ENCODE measurements at places on chromosomes 6 and 20.

DNA sequence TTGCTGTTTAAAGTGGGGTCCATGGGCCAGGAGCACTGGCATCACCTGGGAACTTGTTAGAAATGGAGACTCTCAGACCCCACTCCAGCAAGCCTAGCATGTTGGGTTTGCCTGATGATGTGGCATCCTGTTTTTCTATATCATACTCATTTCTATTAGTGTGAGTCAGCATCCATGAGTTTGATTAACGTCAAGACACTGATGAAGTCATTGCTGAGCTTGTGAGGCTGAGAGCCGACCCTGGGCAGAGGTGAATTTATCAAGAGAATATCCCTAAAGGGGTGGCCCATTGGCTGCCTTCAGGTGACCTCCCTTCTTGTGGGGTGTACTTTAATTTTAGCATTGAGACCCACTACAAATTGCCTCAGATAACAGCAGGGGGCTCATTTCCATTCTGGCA, 43.4 kb upstream of the RNF144B start:
- DNase-seq: peak; percentile 32

- no peak for DNase-seq
Measured at GRCh38 chr6:105135907-105136430, 43.8 kb downstream of the POPDC3 start.

DNA sequence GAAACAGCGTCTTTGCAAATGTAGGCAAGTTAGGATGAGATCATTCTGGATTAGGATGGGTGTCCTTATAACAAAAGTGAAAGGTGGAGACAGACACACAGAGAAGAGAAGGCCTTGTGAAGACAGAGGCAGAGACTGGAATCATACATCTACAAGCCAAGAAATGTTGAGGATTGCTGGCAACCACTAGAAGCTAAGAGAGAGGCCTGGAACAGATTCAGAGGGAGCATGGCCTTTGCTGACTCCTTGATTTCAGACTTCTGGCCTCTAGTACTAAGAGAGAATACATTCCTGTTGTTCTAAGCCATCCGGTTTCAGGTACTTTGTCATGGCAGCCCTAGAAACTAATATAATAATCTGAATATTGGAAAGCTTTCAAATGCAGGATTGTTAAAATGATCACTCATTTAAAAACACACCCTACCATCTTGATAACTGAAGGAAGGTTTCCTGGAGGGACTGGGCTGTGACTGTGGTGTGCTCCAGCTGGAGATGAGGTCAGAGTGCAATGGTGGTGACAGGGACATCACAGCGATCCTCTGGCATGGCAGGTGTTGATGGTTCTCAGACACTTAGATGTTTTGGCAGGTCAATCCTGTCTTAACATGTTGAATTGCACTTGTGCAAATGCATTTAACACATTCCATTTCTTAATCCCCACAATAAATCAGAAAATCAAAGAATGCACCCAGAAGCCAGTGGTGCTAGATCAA, 25.1 kb downstream of the CD83 start:
- no peak for DNase-seq

DNA sequence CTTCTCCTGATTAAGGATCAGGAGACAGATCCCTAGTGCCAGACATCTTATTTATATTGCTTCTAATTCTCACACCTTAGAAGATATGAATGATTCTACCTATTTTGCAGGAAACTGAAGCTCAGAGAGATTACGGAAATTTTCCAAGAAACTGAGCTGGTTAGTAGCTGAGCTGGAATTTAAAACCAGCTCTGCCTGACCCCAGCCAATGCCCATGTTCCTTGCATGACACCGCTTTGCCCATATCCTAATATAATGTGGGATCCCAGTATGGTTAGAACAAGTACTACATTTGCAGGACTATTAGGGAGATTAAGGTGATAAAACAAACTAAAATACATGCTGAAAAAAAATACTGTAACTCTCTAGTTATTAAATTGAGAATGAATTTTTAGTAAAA, 1.9 kb downstream of the TMEM30A start:
- no peak for DNase-seq

- DNase-seq: no peak
Measured at GRCh38 chr20:2914160-2914559, 40.9 kb downstream of the PTPRA start.

GRCh38 chr6:152571943-152572337, 65.2 kb downstream of the SYNE1 start:
- no peak for DNase-seq

- DNase-seq: no peak
Measured at GRCh38 chr6:14241255-14242070, 123.9 kb downstream of the CD83 start.

DNA sequence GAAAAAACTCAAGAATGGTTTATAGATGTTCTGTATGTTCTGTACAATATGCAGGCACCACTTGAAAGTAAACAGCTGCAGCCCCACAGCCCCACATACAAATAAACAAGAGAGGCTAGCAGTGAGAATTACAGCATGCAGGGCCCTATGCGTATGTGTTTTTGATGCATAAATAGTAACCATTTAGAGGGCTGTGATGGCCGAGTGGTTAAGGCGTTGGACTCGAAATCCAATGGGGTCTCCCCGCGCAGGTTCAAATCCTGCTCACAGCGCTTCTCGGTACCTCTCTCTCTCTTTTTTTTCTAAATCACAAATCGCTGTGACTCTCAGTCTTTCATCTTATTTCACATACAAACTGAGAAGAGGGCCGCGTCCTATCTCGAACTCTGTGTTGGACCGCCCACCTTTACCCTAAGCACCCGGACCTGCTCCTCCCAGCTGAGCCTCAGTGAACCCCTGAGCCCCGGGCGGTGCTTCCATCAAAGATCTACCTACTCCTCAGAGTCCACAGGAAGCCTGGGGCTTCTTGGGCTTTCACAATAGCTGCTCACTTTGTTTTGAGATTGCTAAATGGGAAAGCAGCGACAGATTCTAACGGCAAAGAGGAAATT, 37.7 kb upstream of the PRSS16 start:
- DNase-seq: no peak

DNA sequence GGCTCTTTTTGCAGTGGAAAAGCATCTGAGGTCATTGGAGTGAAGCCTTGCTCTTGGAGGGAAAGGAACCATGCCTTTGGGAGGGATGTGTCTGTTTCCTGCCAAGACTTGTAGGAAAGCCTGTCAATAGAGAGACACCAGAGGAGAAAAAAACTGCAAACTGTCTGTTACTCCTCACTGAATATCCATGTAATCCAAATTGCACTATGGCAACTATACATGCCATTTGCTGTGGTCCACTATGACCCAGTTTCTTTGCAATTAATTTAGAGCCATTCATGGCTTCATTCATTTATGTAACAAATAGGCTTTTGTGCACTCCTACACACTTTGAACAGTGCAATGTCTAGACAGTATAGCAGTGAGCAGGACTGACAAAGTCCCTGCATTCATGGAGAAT, 296.5 kb downstream of the SLC35F1 start:
- no peak for DNase-seq

GRCh38 chr20:38673261-38673660, 51.0 kb upstream of the SLC32A1 start:
- no peak for DNase-seq

DNA sequence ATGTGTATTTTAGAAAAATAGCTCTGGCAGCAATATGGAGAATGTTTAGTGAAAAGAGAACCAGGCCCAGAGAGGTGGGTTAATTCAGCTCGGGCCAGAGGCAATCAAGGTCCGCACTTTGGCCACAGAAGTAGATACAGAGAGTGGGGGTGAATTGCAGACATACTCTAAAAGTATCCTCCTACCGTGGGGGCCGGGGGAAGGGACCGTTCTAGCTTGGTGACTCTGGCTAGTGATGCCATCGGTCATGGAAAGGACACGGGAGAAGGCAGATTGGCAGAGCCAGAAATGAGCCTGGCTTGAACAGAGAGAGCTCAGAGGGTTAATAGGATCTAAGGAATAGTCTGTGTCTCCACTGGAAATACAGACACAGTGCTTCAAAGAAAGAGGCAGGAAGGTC, 173.1 kb downstream of the MTHFD1L start:
- DNase-seq: no peak

DNA sequence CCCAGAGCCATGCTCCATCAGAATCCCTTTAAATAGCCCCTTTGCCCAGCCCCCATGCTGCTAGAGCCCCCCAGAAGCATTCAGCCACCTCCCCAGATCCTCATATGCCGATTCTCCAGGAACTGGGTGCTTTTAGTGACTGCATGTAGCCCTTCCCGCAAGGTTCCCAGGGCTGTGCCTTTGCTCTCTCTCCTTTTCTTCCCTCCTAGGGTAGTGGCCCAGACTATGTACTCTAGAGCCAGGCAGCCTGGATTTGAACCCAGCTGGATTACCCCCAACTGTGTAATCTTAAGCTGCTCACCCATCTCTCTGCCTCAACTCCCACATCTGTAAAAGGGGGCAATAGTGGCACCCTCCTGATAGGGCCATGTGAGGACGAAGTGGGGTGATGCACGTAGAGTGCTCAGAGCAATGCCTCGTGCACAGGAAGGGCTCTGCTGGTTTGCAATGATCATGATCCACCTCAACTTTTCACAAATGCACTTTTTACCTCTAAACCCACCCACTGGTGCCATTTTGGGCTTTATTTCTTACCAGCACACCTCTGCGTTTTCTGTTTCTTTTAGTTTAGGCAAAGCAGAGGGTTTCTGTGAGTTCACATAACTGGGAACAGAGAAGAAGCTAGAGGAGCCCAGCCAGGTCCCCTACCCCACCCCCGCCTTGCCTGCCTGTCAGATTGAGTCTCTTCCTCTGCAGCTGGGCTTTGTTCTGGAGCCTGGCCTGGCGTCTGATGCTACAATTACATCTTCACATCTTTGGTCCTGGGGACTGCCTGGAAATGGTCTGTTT, 396.5 kb downstream of the RNGTT start:
- DNase-seq: no peak

DNA sequence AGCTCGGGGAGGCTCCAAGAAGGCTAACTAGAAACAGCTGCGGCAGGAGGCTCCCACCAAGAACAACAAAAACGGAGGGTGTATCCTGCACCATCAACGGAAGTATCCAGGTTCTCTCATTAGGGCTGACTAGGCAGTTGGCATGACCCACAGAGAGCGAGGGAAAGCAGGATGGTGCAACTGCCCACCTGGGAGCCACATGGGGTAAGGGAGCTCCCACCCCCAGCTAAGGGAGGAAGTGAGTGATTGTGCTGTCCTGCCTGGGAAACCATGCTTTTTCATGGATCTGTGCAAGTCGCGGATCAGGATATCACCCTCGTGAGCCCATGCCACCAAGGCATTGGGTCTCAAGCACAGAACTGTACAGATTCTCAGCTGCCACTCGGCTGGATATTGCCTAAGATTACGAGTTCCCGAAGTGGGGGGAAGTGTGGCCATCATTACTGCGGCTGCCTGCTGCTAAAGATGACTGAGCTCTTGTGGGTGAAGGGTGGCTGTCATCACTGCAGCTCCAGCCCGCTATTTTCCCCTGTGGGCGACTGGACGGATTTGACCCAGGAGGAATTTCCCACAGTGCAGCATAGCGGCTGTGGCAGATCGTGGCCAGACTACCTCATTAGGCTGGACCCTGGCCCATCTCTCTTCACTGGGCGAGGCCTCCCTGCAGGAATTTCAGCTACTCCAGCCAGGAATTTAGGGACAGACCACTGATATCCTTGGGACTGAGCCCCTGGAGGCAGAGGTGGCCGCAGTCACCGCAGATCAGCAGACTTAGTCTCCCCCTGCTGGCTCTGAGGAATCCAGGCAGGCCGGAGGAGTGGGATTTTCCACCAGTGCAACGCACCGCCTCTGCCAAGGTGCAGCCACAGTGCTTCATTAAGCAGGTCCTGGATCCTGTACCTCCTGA, 515.7 kb downstream of the FRK start:
- DNase-seq: no peak

GRCh38 chr20:13494019-13494418, 144.7 kb downstream of the TASP1 start:
- DNase-seq: no peak

GRCh38 chr20:58313396-58313795, 3.9 kb downstream of the RAB22A start:
- no peak for DNase-seq

GRCh38 chr6:150267686-150268561, 100.9 kb upstream of the IYD start:
- DNase-seq: no peak

DNA sequence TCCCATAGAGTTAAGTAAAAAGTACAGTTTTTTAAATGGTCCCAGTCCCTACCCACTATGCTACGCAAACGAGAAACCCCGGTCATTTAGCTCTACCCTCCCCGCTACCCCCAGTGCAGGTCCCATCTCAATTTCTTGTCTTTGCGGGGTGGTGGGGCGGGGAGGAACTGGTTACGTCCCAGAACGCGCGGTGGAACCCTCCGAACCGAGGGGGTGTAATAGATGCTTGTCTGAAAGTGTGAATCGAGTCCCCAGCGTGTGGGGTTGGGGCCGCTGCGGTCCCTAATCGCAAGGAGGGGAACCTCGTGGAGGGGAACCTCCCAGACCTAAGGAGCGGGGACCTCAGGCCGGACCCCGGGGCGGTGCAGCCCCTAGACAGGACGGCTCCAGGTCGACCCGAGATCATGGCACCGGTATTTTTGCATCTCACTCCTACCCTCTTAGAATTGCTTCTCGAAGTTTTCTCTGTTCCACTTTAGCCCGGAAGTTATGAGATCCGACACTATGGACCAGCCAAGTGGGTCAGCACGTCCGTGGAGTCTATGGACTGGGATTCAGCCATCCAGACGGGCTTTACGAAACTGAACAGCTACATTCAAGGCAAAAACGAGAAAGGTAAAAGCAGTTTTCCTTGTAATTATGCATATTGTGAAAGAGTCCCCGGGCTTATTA, 779 bp downstream of the HEBP2 start:
- DNase-seq: no peak

DNA sequence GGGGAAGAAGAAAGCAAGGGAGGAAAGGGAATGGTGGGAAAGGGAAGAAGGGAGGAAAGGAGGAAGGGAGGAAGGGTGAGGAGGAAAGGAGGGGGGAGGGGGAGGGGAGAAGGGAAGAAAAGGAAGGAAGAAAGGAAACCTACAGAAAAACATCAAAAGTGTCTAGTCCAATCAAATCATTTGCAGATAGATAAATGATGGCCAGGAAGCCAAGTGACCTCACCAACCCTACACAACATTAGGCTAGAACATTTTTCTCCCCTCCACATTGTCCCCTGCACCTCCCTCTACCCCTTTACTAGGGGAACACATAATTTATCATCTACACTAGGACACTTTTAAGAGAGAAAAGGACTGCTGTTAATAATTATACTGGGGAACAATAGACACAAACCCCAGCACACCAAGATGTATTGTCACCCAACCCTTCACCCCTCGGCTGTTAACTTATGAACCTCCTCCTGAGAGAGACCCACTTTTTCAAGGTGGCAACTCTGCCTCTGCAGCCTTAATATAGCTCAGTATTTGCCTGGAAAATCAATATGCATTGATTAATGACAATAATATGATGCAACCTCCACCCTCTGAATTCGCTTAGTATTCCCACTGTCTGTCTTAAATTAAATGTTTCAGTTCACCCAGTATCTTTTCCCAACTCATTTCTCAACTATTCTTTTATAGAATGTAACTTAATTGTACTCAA, 231.2 kb downstream of the PTPRT start:
- no peak for DNase-seq

GRCh38 chr20:13131688-13132087, 89.4 kb upstream of the ISM1 start:
- no peak for DNase-seq

GRCh38 chr6:38179300-38179699, 359.8 kb downstream of the ZFAND3 start:
- DNase-seq: no peak

GRCh38 chr6:53373638-53374037, 24.9 kb upstream of the ELOVL5 start:
- DNase-seq: no peak
